GOT3 (cell line): ENCODE measurements at places on chromosomes 7 and 10.

GRCh38 chr7:76133839-76134238 lies 67.9 kb upstream of the SRRM3 start:
- no peak for DNase-seq

GRCh38 chr7:97671571-97671970 lies 60.3 kb upstream of the TAC1 start:
- DNase-seq, result no peak

- no peak for DNase-seq
These were observed 93.5 kb downstream of the UPF2 start for GRCh38 chr10:11949152-11949551.

- no peak for DNase-seq
These were observed 59.1 kb downstream of the GATA3 start for GRCh38 chr10:8113616-8114015.

DNA sequence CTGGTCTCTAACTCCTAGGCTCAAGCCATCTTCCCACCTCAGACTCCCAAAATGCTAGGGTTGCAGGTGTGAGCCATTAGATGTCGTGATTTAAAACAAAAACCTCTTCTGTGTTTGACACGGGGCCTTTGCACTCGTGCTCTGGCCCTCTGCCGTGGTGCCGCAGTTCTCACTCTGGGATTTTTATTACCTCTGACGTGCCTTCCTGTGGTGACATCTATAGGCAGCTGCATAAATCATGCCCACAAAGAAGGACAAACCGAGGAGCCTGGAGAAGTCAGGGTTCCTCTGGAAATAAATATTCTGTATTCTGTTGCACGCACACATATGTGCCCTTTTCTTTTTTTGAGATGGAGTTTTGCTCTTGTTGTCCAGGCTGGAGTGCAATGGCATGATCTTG lies 25.9 kb upstream of the OCM start:
- DNase-seq, result no peak

GRCh38 chr10:31401287-31401686 lies 82.3 kb downstream of the ZEB1 start:
- DNase-seq, result no peak

DNA sequence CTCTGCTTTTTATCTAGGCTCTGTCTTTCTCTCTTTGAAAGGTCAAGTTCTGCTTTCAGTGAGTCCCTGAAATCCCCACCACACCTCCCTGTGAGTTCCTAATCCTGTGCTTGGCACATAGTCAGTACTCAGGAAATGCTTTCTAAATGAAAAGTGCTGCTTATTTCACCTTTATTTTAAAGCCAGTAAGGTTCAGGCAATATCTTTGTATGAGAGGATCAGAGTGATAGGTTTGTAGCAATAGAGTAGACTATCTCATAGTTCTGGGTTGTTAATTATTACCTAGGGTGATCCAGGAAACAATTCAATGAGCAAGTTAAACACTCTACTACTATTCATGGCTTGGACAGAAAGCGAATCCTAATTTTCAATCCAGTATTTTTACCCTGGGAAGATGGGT lies 7.4 kb upstream of the LAMB1 start:
- DNase-seq, result no peak

GRCh38 chr10:112715581-112715980 lies 234.5 kb upstream of the TCF7L2 start:
- DNase-seq, result no peak

DNA sequence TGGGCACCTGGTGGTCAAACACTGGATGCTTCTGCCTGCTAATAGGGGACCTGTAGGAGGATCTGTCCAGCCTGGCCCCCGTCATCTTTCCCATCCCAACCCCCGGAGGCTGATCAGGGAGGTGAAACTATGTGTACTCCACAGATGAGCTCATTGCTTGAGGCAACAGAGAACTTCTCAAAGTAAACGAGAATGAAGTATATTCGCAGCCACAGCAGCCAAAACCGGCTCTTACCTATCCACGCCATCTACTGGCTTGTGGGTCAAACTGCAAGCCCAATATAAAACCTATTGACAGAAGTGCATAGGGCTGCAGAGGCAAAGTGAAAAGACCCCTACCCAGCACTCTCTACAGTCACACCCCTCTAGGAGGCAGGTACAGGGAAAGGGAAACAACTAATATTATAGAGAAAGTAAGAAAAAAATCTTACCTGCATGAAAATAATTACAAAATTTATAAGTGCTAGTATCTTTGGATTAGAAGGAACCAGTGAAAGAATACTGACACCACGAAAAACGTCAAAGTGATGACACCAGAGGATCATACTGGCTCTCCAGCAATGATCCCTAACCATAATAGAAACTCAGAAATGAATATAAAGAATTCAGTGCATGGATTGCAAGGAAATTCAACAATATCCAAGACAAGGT lies 973.5 kb downstream of the ANKRD7 start:
- DNase-seq, result no peak

GRCh38 chr10:63563623-63564022 lies 42.4 kb downstream of the REEP3 start:
- no peak for DNase-seq

GRCh38 chr7:37234928-37235327 lies 213.7 kb downstream of the ELMO1 start:
- no peak for DNase-seq

DNA sequence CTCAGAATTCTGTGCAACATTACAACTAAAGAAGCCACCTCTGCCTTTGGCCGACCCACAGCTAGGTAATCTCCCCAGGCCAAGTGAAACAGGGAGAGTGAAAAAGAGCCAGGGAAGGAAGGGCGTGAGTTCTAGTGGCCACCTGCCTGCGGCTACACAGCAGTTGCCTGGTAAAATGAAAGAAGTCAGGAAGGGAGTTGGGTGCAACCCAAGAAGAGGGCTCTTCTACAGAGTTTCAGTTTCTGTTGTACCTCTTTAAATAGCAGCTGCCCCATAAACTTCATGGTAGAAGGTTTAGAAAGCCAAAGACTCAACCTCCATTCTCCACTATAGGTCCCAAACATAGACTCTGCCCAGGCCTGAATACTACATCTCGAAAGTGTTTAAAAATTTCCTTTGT lies 76.2 kb upstream of the TMEM168 start:
- DNase-seq, result no peak

GRCh38 chr10:34826857-34827766 lies 12.0 kb upstream of the PARD3 start:
- no peak for DNase-seq

GRCh38 chr7:144063710-144064109 lies 5.9 kb upstream of the OR2A25 start:
- no peak for DNase-seq

- no peak for DNase-seq
These were observed 5.9 kb downstream of the CPA2 start for GRCh38 chr7:130272381-130273080.

DNA sequence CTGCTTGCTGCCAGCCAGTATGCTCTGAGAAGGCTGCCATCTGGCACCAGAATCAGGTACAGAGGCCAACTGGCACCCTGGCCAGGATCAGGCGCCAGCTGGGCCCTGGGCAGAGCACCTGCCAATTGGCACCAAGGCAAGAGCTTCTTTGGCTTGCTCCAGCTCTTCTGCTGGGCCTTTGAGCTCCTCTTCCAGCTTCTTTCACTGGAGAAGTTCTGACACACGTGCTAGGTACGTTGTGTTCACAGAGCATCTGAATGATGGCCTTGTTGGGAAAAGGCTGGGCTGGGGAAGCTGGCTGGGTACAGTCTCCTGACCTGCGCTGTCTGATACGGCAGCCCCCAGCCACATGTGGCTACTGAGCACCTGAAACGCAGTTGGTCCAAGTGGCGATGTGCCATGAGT lies 31.7 kb upstream of the OPALIN start:
- DNase-seq, result no peak
